ENCODE measurements at places on chromosomes 4 and X.

- H3K27me3 ChIP-seq, result no peaks in the 10 kb centered on the region
- no peak overlapping the region for H3K27ac ChIP-seq
Observed at GRCh38 chr4:25753239-25753638, 97.6 kb downstream of the SLC34A2 start.

DNA sequence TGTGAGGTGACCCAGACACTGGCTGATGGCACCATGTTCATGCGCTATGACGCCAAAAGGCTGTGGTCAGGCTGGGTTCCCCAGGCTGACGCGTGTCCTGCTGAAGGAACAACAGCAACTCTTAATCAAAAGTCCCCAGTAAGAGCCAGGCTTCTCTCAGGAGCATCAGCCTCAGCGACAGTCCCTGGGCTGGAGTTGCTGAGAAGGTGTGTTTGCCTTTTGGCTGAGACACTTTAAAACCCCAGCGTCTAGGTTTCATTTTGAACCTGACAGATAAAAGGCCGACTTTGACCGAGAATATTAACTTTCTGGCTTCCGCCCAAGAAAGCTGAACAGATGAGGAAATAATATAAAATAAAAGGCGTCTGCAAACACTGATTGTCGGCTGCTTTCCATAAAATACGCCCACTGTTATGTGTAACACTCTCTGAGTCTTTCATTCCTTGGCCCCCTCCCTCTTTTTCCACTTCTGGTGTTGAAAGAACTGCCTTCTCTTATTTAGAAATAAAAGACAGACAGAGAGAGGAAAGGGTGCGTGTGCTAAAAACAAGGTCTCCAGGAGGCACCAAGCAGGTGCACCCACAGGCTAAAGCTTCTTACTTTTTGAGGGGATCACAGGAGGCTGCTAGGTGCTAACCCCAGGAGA lies 373.6 kb downstream of the MID1IP1 start:
- no peak overlapping the region for H3K4me3 ChIP-seq
- no peak overlapping the region for H3K27ac ChIP-seq
- no peaks in the 10 kb centered on the region for H3K36me3 ChIP-seq
- H3K4me1 ChIP-seq, result no peaks in the 10 kb centered on the region
- peak; percentile 85 for DNase-seq
- H3K27me3 ChIP-seq, result no peaks in the 10 kb centered on the region

- H3K27ac ChIP-seq, result no peak overlapping the region
- no peaks in the 10 kb centered on the region for H3K27me3 ChIP-seq
- no peaks in the 10 kb centered on the region for H3K4me1 ChIP-seq
- no peak overlapping the region for H3K4me3 ChIP-seq
- no peak for DNase-seq
Observed at GRCh38 chrX:136975684-136976470, 57.9 kb downstream of the GPR101 start.

DNA sequence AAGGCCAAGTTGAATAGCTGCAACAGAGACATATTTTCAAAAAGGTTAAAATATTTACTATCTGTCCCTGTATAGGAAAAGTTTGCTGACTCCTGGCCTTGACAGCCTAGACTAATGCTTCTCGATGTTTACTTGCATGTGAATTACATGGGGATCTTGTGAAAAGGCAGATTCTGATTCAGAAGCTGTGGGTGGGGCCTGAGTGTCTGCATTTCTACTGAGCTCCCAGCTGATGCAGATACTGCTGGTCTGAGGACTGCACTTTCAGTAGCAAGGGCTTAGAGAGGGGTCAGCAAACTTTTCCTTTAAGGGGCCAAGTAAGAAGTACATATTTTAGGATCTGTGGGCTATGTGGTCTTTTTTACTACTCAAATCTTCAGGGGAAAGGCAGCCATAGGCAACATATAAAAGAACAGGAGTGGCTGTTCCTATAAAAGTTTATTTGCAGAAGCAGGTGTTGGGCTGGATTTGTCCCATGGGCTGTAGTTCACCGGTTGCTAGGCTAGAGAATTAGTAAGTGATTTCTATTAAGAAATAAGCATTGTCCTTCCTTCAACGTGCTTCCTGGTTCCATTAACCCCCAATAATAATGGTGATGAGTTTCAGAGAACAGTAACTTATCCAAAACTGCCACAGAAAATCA lies 97.2 kb upstream of the PDE5A start:
- no peaks in the 10 kb centered on the region for H3K27me3 ChIP-seq
- no peak overlapping the region for H3K27ac ChIP-seq
- no peak overlapping the region for H3K4me3 ChIP-seq
- H3K4me1 ChIP-seq, result peaks cover 12% of the 10 kb centered on the region

- no peak for DNase-seq
- no peaks in the 10 kb centered on the region for H3K4me1 ChIP-seq
- H3K27me3 ChIP-seq, result no peaks in the 10 kb centered on the region
- H3K27ac ChIP-seq, result no peak overlapping the region
Observed at GRCh38 chr4:112086036-112086434, 59.2 kb upstream of the FAM241A start.

DNA sequence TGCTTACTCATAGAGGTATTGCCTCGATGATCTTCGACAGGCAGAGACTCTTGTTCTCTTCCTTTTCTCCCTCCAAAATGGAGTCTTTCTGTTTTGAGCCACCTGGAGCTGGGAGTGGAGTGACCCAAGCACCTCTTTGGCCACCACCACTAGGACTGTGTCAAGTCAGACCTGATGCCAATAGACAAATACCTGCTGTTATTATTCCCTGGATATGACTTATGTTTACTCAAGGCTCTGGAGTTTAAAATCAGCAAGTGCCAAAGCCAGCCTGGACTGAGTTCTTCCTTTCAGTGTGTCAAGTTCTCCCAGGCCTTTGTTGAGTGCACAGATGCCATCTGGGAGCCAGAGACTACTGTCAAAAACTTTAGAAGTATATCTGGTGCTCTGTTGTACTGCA lies 130.2 kb upstream of the SLC6A14 start:
- no peaks in the 10 kb centered on the region for H3K27me3 ChIP-seq

DNA sequence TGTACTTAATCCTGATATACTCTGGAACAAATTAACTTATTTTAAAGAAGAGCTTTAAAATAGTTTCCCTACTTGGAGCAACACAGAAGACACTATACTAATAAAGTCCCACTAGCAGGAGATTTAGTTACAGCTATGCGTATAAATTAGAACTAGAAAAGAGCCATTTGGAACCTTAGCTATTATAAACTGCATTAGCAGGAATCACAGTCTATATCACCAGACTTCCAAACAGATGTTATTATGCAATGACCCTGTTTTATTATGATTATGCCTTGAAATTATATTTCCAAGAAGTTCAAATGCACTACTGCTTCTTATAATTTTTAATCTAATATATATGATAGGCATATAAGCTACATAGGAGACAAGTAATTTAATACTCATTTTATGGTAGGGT lies 95.5 kb upstream of the WDR44 start:
- H3K27ac ChIP-seq, result no peak overlapping the region
- no peak for DNase-seq
- no peaks in the 10 kb centered on the region for H3K27me3 ChIP-seq
- no peaks in the 10 kb centered on the region for H3K36me3 ChIP-seq
- no peak overlapping the region for H3K4me3 ChIP-seq

- no peak overlapping the region for H3K4me3 ChIP-seq
- H3K27me3 ChIP-seq, result no peaks in the 10 kb centered on the region
- no peak overlapping the region for H3K27ac ChIP-seq
- no peak for DNase-seq
- no peaks in the 10 kb centered on the region for H3K4me1 ChIP-seq
Observed at GRCh38 chr4:141432000-141432712, 204.2 kb upstream of the IL15 start.

DNA sequence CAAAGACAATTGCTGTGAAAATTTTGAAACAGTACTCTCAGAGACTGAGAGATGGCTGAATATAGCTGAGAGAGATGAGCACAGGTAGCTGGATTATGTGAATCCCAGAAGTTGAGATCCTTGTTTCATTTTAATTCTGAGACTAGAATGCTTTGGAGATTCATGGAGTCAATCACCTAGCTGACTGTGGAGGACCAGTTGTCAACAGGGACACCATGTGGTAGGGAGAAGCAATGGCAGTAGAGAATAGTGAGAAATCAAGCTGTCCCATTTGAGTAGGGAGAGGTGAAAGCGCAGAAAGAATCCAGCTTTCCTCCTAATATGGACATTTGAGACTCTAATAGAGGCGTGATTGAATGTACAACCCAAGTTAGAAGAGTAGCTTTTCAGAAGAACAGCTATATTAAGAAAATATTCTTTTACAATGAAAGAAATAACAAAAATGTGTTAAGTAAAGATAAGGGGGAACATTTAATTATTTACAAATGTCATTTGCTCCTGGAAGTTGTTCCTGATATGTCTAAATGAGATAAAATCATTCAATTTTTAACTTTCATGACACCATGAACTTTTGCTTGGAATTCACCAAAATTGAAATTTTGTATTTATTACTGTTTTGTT lies 30.3 kb upstream of the GLRB start:
- no peak for DNase-seq
- no peak overlapping the region for H3K4me3 ChIP-seq
- no peaks in the 10 kb centered on the region for H3K27me3 ChIP-seq
- H3K36me3 ChIP-seq, result no peaks in the 10 kb centered on the region
- no peak overlapping the region for H3K27ac ChIP-seq

DNA sequence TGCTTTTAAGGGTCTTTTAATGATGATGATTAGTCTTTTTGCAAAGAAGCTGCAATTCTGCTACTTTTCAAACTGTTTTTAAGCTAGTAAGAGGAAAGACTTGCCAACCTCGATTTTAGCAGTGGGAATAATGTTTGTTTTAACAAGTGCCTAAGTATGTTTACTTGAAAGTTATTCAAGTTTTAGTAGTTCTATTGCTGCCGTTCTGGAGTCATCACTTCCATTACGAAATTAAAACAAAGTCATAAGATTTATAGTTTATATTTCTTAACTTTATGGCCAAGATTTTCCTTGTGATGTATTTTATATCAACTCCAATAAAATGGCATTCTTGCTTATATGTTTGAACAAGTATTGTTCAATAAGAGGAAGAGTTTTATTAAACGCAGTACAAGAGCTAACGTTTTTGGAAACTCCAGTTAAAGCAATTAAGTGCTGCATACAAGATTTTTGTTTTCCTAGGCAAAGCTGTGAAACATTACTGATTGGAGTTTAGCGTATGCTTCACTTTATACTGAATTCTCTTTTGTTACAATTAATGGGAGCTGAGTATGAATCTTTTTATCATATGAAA lies 211.3 kb downstream of the TENM3 start:
- no peak overlapping the region for H3K27ac ChIP-seq
- no peak for DNase-seq
- H3K4me1 ChIP-seq, result peaks cover 11% of the 10 kb centered on the region
- no peaks in the 10 kb centered on the region for H3K36me3 ChIP-seq

- no peaks in the 10 kb centered on the region for H3K36me3 ChIP-seq
- no peaks in the 10 kb centered on the region for H3K4me1 ChIP-seq
- no peak overlapping the region for H3K27ac ChIP-seq
- H3K27me3 ChIP-seq, result no peaks in the 10 kb centered on the region
- no peak overlapping the region for H3K4me3 ChIP-seq
Observed at GRCh38 chr4:56271131-56271530, 116.2 kb downstream of the AASDH start.

- no peak overlapping the region for H3K27ac ChIP-seq
- no peaks in the 10 kb centered on the region for H3K36me3 ChIP-seq
- no peak overlapping the region for H3K4me3 ChIP-seq
- H3K4me1 ChIP-seq, result no peaks in the 10 kb centered on the region
- H3K27me3 ChIP-seq, result no peaks in the 10 kb centered on the region
- DNase-seq, result no peak
Observed at GRCh38 chr4:66590488-66591215, 920.4 kb upstream of the EPHA5 start.

DNA sequence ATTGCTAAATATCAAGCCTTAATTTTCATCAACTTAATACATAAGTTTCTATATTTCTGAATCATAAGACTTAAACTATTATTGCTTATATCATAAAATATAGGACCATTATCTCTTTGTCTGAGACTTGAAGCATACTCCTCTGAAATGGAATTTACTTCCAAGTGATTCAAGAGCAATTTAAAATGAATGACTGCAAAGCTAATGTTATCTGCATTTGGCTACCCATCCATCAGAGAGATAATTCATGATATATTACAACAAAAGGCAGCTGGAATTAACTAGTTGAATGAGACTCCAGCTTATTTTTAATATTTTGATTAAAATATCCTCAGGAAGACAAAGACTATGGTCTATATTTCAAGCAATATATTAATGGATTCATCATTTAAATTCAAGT lies 208.6 kb downstream of the UNC5C start:
- no peaks in the 10 kb centered on the region for H3K27me3 ChIP-seq
- H3K4me1 ChIP-seq, result no peaks in the 10 kb centered on the region
- DNase-seq, result no peak

- H3K27me3 ChIP-seq, result no peaks in the 10 kb centered on the region
- no peak overlapping the region for H3K4me3 ChIP-seq
- H3K4me1 ChIP-seq, result no peaks in the 10 kb centered on the region
- no peaks in the 10 kb centered on the region for H3K36me3 ChIP-seq
- DNase-seq, result no peak
Observed at GRCh38 chr4:159593681-159594080, 490.8 kb downstream of the RAPGEF2 start.

GRCh38 chrX:41317477-41318208 lies 16.3 kb upstream of the DDX3X start:
- H3K27me3 ChIP-seq, result no peaks in the 10 kb centered on the region
- H3K4me3 ChIP-seq, result no peak overlapping the region
- no peaks in the 10 kb centered on the region for H3K4me1 ChIP-seq
- no peak overlapping the region for H3K27ac ChIP-seq

DNA sequence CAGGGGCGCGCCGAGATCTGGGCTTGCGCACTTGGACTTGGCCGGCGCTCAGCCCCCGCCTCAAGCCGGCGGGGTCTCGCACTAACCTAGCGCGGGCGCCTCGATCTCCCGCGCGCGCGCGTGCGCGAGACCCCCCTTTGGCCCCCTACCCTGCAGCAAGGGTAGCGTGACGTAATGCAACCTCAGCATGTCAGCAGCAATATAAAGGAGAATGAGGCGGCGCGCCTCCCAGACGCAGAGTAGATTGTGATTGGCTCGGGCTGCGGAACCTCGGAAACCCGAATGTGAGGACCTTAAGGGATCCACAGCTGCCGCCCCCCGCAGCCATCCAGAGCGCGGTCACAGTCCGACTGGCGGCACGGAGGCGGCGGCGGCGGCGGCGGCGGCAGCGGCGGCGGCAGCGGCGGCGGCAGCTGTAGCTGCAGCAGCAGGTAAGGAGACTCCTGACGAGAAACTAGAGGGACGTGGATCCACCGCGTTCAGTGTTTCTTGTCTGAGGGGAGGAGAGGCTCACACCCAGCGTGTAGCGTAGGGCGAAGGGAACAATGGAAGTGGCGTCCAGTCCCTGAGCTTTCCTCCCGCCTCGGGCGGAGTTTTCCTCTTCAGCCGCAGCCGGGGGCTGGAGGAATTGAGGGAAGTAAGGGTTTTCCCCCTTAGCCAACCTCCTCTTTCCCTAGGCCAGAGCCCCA lies at the start of the genes SATL1 and ZNF711:
Gene SATL1 (minus strand): TSS at position 19 of the 689 bp plus-strand sequence. CDS start 134,811 bp downstream, outside the sequence.
Gene ZNF711 (plus strand): TSS at position 231 of the 689 bp plus-strand sequence. CDS start 3,582 bp downstream, outside the sequence.
- H3K4me3 ChIP-seq, result peak within 1 kb of the TSS; percentile 53
- H3K36me3 ChIP-seq, result no peaks in the 10 kb centered on the region
- H3K27me3 ChIP-seq, result no peaks in the 10 kb centered on the region
- no peaks in the 10 kb centered on the region for H3K4me1 ChIP-seq
- peak within 1 kb of the TSS; percentile 17 for H3K27ac ChIP-seq

- H3K27ac ChIP-seq, result peak overlapping the region; percentile 37
- H3K4me3 ChIP-seq, result no peak overlapping the region
- H3K27me3 ChIP-seq, result no peaks in the 10 kb centered on the region
- no peak for DNase-seq
- H3K36me3 ChIP-seq, result no peaks in the 10 kb centered on the region
- H3K4me1 ChIP-seq, result peaks cover 78% of the 10 kb centered on the region
Observed at GRCh38 chr4:143406523-143406922, 69.8 kb downstream of the GAB1 start.

- H3K27ac ChIP-seq, result no peak overlapping the region
- no peaks in the 10 kb centered on the region for H3K27me3 ChIP-seq
- no peaks in the 10 kb centered on the region for H3K36me3 ChIP-seq
Observed at GRCh38 chrX:136115126-136115903, 32.0 kb upstream of the FHL1 start.

Measured in vagina (tissue), 2 donors.